Tongue (tissue), 3 donors: ENCODE measurements at places on chromosomes 11 and 22. TPM values are rescaled to one million over a fixed set of nuclear protein-coding genes. Genes with fewer than 3 reads are reported as not detected.

Gene GPHA2
- total RNA-seq: not detected

Gene RBMXL2
- not detected for total RNA-seq

Gene STK33
- 8.2 TPM for total RNA-seq

Gene SCGB1D2
- not detected for total RNA-seq

Gene TP53AIP1
- total RNA-seq: 5.3 TPM

Gene PPARA
- 43.2 TPM for total RNA-seq

Gene SPON1
- 24.4 TPM for total RNA-seq

Gene RPS19BP1
- total RNA-seq: 34.8 TPM

Gene CLMP
- total RNA-seq: 34.7 TPM

Gene FLRT1
- 3.7 TPM for total RNA-seq

Gene APIP
- 30.5 TPM for total RNA-seq

Gene ACRV1
- not detected for total RNA-seq

Gene APOBEC3B
- total RNA-seq: 2.2 TPM

Gene IGF2
- total RNA-seq: 1,514 TPM

Gene DGCR6
- 24.4 TPM for total RNA-seq

Gene GNG3
- not detected for total RNA-seq
